ENCODE measurements at places on chromosomes 7 and 10. TPM values are rescaled to one million over a fixed set of nuclear protein-coding genes. Genes with fewer than 3 reads are reported as not detected.

HMX3 gene
- total RNA-seq = 0.29 TPM

DLX6 gene
- total RNA-seq = not detected

RAB18 gene
- 44.5 TPM for total RNA-seq

EDRF1 gene
- total RNA-seq = 10.1 TPM

EGFR gene
- 36.4 TPM for total RNA-seq

CPXM2 gene
- total RNA-seq = 2.3 TPM

EBF3 gene
- total RNA-seq = 0.47 TPM

GRCh38 chr10:102433619-102434046 is 1.3 kb upstream of the CUEDC2 start:
- no peak for DNase-seq

DNA sequence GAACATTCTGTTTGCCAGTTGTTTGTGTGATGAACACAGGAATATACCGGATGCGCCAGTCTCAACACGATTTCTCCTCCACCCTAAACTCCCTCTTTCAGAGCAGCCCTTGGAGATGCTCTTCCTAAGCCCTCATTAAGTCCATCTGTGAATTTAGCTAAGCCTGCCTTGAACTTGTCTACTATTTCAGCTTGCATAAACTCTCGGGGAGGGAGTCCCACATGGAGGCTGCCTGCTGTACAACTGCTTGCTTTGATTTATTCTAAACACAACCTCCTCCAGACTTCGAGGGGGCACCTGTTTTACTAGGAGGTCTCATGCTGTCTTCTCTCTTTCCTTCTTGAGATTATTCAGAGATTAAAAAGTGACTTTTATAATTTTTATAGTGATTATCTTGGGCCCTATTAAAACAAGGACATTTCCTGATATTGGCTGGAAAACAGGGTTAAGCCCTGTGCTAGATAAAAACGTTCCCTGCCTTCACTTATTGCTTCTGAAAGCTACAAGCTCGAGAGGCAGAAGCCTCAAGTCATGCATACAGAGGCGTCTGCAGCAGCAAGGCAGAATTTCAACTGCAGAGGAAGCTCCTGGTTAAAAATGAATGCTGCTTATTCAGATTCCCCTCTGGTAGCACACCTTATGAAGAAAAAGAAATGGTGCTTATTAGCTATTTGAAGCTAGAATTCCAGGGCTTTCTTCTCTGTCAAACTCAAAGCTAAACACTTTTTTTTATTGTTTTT is 174.3 kb downstream of the FANK1 start:
- DNase-seq = no peak

DNA sequence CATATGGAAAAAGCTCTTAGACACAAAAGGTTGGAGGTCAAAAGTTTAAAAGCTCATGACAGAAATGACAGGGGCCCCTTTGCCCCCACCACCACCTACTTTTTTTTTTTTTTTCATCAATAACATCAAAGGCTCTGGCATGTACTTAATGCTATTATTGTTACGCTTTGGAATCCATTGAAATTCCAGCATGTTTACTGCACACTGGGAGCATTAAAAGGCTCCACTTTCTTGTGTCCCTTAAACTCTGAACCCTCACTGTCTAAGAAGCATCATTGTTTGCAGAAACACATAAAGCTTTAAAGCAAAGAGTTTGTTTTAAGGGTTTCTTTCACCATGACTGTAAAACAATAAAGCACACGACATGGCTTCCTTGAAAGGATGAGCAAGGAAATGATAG is 149.4 kb downstream of the GLI3 start:
- DNase-seq = no peak

STEAP1 gene
- total RNA-seq = 8.3 TPM

TMEM213 gene
- total RNA-seq = 0.24 TPM

DNA sequence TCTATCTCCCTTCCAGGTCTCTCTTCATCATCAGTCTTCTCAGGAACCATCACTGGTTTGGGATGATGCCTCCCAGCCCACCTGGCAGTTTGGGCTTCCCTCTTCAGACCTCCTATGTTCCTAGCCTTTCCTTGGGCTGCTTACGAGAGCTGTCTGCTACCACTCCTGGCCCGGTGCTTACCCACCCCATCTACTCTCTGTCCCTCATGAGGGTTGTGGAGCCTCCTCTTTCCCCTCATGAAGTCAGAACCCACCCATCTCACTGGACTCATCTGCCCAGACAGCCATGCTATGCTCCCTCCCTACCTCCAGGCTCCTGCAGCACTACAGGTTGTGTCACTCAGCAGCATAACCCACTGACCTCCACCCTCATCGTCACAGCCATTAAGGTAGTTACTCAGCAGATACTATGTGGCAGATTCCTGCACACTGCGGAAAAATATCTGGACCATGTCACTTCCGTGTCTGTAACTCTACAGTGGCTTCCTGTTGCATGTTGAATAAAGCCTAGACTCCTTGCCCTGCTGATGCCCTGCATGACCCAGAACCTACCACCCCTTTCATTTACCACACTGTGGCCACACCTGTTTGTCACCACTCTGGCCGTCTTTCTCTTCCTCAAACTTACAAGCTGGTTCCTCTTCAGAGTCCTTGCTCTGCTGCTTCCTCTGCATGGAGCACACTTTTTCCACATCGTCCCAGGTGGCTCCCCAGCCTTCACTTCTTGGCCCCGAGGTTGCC is 2.0 kb downstream of the DBNL start:
- no peak for DNase-seq

DNA sequence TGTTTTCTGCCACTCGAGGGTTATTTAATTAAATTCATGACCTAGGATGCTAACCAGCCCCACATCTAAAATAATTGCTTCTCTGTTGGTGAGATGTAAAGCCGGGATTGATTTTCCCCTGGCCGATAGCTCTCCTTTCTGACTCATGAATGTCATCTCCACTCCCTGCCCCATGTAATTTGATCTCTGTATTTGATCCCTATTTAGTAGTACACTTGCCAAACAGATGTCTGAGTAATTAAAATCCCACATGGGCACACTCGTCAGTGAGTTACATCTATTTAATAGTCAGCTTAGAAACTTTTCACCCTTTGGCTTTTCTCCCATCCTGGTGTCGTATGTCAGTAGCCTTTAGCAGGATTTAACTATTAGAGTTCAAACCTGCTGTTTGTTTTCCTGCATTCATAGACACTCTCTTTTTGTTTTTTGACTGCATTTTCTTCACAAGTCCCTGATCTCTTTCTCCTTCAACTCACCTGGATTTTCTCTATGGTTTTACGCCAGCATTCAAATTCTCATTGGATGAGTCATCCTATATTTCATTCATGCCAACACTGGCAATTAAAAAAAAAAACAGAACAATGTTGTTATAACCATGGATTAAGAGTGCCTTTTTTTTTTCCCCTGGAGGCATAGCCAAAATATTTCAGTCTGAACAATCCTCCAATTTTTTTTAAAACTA is 82.7 kb downstream of the SPAG6 start:
- DNase-seq = no peak

All from pancreas (tissue), 10 donors.